ENCODE measurements at places on chromosomes 7 and 10. TPM values are rescaled to one million over a fixed set of nuclear protein-coding genes. Genes with fewer than 3 reads are reported as not detected.

Gene ZNF239
- 0.79 TPM for total RNA-seq

Gene GJD4
- not detected for total RNA-seq

Gene ANKRD61
- not detected for total RNA-seq

Gene PCGF6
- 11.1 TPM for total RNA-seq

Gene COPG2
- 9.1 TPM for total RNA-seq

Gene KCP
- 0.08 TPM for total RNA-seq

Gene FRMD4A
- 0.17 TPM for total RNA-seq

Gene CCL24
- not detected for total RNA-seq

Gene RHBDD2
- total RNA-seq = 25.5 TPM

Gene WEE2
- total RNA-seq = not detected

All from activated naive CD4-positive, alpha-beta T cell treated with anti-CD3 and anti-CD28 coated beads, Interleukin-2, amount 10 ng/mL, durations not matched to agents 5 hours and 36 hours (primary cell).